Psoas muscle (tissue), 8 donors: ENCODE measurements at places on chromosomes 2 and 18. TPM values are rescaled to one million over a fixed set of nuclear protein-coding genes. Genes with fewer than 3 reads are reported as not detected.

SETBP1 gene
- 20.9 TPM for total RNA-seq

FAM228B gene
- 30.1 TPM for total RNA-seq

MATN3 gene
- total RNA-seq = not detected

SLC11A1 gene
- 2.2 TPM for total RNA-seq

ECEL1 gene
- total RNA-seq = 0.36 TPM

TMEM200C gene
- 0.04 TPM for total RNA-seq

SERPINB13 gene
- not detected for total RNA-seq

CLEC4F gene
- 0.64 TPM for total RNA-seq

HRH4 gene
- total RNA-seq = 0.10 TPM

KLHL14 gene
- not detected for total RNA-seq

TRIM43 gene
- not detected for total RNA-seq

PAX8 gene
- total RNA-seq = 0.34 TPM

HES6 gene
- total RNA-seq = 9.0 TPM

ITM2C gene
- total RNA-seq = 12.0 TPM

AGAP1 gene
- 14.3 TPM for total RNA-seq

FEV gene
- not detected for total RNA-seq

DYSF gene
- total RNA-seq = 208 TPM

FTCDNL1 gene
- 22.4 TPM for total RNA-seq

C2orf80 gene
- not detected for total RNA-seq

CNRIP1 gene
- total RNA-seq = 4.6 TPM

ICOS gene
- not detected for total RNA-seq

ZDBF2 gene
- total RNA-seq = 20.8 TPM

MAP3K19 gene
- total RNA-seq = not detected

GLI2 gene
- 0.66 TPM for total RNA-seq

BOLL gene
- total RNA-seq = 4.3 TPM

NDUFAF7 gene
- total RNA-seq = 31.1 TPM

GPR45 gene
- total RNA-seq = not detected

MC5R gene
- total RNA-seq = not detected

ATG16L1 gene
- total RNA-seq = 26.3 TPM

KIF5C gene
- 0.47 TPM for total RNA-seq

GPR39 gene
- not detected for total RNA-seq

SERPINB11 gene
- total RNA-seq = not detected

UGT1A10 gene
- not detected for total RNA-seq

DYTN gene
- total RNA-seq = not detected

RGPD3 gene
- 0.18 TPM for total RNA-seq

APOB gene
- 0.34 TPM for total RNA-seq

PPP4R1 gene
- total RNA-seq = 36.1 TPM

PSMA8 gene
- total RNA-seq = not detected

TXNDC2 gene
- total RNA-seq = not detected

TBC1D8 gene
- 163 TPM for total RNA-seq

TM4SF20 gene
- not detected for total RNA-seq

CFAP210 gene
- total RNA-seq = not detected

CASP8 gene
- total RNA-seq = 3.5 TPM

DSC1 gene
- not detected for total RNA-seq

ATP6V1B1 gene
- total RNA-seq = 0.53 TPM

DLX1 gene
- not detected for total RNA-seq

ALLC gene
- total RNA-seq = not detected

NYAP2 gene
- 0.56 TPM for total RNA-seq

PRKCE gene
- 17.4 TPM for total RNA-seq

NEU2 gene
- total RNA-seq = not detected

GKN2 gene
- total RNA-seq = not detected

IL1F10 gene
- total RNA-seq = not detected

CACNB4 gene
- total RNA-seq = 1.1 TPM

STPG4 gene
- total RNA-seq = not detected

NGEF gene
- total RNA-seq = 0.48 TPM

WDR35 gene
- total RNA-seq = 3.0 TPM

CRYGD gene
- total RNA-seq = not detected

RTP5 gene
- total RNA-seq = not detected
